T-helper 2 cell (primary cell): ENCODE measurements at places on chromosomes 7 and 10.

DNA sequence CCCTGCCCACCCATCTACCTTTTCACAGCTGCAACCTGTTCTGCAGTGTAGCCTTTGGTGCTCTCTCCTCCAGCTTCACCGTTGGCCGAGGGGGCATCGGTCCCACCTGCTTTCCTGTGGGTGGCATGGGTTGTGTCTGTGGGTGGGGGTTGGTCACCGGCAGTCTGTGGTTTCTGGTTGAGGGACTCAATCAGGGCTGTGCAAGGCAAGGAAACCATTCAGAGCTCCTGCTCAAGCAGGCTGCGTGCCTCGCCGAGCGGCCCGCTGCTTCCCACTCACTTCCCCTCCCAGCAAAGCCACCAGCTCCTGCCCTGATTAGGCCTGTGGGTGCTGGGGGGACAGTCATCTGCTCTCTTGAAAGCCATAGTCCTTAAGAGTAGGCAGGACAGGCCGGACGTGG lies 9.8 kb downstream of the DNAJB12 start:
- no peak for DNase-seq

- DNase-seq: no peak
These were observed 457.4 kb downstream of the MDFIC start for GRCh38 chr7:115379321-115379720.

GRCh38 chr10:13118784-13119410 lies 18.9 kb downstream of the OPTN start:
- no peak for DNase-seq

DNA sequence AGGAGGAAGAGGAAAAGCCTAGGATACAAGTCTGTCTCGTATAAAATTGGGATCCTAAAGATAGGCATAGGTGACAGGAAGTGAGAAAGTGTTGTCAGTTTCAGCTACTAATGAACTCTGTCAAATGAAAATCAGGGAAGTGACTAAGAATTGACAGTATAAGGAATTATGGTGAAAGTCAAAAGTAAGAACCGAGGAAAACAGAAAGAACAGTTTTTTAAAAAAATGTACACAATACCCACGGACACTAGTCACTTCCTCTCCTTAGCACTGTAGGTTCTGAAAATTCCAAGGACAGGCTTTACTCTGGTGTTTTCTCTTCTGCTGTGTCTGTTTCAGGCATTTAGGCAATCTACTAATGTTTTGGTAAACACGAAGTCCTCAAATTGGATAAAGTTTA lies 42.3 kb downstream of the ATAD1 start:
- no peak for DNase-seq

DNA sequence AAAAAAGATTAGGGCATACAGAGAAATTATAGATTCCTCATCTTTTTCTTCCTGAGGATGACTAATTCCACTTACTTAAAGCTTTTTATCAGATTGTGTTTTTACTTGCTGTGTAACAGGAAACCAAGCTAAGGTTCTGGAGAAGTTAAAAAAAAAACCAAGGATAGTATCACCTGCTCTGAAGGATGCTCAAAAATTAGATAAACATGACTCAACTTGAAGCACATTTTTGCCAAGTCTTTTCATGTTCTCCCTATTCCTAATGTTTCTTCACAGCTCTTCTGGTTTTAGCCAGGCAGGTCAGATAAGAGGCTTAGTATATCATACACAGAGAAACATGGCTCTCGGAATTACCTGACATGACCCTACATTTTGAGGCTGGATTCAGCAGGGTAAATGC lies 90.3 kb downstream of the CPEB3 start:
- no peak for DNase-seq

DNA sequence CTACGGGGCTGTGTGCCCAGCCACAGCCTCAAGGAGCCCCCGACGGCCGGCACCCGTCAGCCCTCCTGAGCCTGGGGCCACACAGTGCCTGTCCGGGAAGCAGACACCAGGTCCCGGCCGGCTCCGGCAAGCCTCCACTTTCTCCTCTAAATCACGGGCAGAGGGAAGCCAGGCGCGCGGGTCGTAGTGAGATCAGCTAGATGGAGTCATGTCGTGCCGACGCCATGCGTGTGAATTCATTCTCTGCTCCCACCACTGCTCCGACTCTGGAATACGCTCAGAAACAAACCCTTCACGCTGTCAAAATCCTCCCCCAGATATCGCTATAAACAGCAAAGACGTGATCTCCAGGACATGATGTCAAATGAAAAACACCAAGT lies 93.7 kb upstream of the DNAAF5 start:
- no peak for DNase-seq

DNA sequence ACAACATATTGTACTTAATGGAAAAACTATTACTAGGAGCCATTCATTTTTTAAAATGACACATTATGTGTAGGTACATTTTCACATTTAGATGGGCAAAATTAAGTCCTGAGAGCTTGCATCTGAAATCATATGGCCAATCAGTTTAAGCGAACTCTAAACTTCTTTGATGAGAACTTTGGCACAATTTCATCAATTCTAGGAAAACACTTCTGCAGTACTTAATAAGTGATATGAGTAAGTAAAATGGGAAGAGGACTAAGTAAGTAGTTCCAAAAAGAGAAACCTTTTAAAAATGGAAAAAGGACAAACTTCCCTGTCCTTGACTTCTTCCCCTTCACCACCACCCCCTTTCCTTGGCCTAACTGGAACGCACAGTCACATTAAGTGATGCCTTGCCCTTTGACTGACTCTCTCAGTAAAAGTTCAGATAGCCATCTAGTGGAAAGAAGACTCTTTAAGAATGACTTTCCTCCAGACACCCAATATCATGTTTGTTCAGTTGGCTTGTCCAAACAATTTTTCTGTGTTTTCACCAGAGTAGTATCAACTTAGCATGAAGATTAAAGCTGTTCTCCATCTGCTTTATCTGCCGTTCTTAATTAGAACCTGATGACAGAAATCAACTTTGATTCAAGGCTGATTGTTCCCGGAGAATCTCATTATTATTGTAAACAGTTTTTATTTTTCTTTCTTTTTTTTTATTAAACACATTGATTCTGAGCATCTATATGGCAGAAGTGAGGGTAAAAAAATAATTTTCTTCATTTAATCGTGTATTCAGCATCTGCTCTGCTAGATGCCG lies 45.1 kb downstream of the CNNM2 start:
- no peak for DNase-seq

GRCh38 chr10:1270906-1271305 lies 214.7 kb downstream of the WDR37 start:
- DNase-seq: no peak

- no peak for DNase-seq
These were observed 73.0 kb downstream of the TCF7L2 start for GRCh38 chr10:113023017-113023416.

- DNase-seq: no peak
These were observed 237.3 kb downstream of the NSUN6 start for GRCh38 chr10:18414061-18414460.

DNA sequence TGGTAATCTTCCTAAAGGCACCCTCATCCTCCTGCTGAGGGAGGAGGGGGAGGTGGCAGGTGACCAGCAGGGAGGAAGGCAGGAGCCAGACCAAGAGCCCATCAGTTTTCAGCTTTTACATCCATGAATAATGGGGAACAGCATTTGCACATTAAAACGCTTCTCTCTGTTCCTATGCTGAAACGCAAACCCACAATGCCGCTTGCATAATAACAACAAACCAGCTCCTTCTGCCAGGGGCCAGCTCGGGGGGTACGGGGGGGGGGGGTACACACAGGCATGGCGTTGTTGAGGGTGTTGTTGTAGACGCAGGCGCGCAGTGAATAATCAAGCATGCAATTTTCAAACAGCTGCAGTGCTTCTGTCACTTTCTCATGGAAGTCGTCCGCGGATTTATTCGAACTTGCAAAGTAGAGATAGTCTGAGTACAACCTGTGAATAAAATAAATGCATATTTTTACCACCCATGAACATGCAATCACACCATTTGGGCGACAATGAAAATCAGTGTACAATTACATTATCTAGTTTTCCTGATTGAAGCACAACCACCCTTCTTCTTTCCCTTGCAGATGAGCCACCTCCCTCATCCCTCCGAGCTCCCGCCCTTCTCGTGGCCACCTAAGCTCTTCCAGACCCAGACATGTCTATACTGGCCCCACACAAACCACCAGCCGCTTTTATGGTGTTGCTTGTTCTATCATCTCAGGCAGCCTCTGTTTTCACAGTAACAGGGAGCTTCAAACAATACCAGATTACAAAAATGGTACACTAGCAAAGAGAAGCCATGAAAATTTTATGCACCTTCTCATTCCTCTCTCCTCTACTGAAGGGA lies 72.2 kb downstream of the CHST15 start:
- no peak for DNase-seq

DNA sequence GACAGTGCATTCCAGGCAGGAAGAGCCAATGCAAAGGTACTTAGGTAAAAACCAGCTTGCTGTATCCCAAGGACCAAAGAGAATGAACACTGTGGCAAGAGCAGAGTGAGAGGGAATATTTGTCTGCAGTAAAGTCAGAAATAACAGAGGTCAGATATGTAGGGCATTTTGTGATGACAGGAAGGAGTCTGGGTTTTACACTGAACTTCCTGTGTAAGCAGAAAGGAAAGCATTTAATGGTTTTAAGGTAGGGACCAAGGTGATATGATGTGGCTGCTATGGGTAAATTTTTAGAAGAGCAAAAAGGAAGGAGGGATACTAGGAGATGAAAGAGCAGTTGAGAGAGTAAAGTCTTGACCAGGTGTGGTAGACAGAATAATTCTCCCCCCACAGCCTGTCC lies 10.1 kb downstream of the ABCB1 start:
- peak; percentile 43 for DNase-seq

- no peak for DNase-seq
These were observed 180.0 kb downstream of the PHF14 start for GRCh38 chr7:11153694-11154093.

GRCh38 chr10:121310151-121310711 lies 288.0 kb downstream of the FGFR2 start:
- no peak for DNase-seq

DNA sequence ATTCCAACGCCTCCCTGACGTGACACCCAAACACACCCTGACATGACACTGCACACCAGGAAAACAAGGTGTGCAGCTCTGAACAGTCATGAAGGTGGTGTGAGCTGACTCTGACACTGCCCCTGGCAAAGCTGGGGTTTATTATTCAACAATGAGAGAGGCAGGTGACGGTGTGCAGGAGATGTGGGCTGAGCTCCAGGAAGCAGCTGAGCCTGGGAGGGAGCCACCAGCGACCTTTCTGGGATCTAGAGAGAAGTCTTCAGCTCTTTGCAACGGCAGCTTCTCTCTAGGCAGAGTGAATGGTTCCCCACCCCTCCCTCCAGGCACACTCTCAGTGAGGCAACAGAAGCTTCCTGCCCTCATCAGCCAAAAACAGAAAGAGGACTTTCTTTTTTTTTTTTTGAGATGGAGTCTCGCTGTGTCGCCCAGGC lies 65.6 kb downstream of the SH3PXD2A start:
- no peak for DNase-seq

DNA sequence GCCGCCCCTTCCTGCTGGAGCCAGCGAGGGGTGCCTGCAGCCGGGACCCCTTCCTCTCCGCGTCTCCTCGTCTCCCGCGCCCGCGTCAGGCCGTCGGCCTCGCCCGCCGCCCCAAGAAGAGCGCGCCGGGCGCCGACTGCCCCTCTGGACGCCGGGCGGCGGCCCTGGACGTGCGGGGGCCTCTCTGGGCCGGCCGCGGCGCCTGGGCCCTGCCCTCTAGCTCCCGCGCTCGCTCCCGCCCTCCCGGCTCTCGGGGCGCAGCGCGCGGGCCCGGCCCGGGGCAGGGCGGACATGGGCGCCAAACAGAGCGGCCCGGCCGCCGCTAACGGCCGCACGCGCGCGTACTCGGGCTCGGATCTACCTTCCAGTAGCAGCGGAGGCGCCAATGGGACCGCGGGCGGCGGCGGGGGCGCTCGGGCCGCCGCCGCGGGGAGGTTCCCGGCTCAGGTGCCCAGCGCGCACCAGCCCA lies 704 bp downstream of the ZNRF2 start:
- no peak for DNase-seq

GRCh38 chr7:47758546-47758945 lies 176.6 kb upstream of the TNS3 start:
- no peak for DNase-seq

- no peak for DNase-seq
These were observed 47.8 kb upstream of the CALCR start for GRCh38 chr7:93622036-93623033.

DNA sequence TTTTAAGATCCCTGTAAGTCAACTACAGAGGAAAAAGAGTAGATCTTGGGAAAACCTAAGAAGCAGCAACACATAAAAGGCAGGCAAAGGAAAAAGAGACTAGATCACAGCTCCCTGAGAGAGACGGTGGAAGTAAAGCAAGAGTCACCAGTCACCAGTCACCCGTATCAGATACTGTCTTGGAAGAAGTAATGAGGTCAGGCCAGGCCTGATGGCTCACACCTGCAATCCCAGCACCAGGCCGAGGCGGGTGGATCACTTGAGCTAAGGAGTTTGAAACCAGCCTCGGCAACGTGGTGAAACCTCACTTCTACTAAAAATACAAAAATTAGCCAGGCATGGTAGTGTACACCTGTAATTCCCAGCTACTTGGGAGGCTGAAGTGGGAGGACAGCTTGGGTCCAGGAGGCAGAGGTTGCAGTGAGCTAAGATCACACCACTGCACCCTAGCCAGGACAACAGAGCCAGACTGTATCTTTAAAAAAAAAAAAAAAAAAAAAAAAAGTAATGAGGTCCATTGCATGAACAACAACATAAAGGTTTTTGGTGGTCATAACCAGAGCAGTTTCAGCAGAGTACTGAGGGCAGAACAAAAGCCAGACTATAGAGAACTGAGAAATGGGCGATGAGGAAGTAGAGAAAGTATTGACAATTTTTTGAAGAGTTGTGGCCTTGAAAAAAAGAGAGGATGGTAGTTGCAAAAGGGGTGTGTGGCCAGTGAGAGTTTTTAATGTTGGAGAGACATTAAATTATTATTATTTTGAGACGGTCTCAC lies 16.9 kb downstream of the ZNF713 start:
- no peak for DNase-seq

DNA sequence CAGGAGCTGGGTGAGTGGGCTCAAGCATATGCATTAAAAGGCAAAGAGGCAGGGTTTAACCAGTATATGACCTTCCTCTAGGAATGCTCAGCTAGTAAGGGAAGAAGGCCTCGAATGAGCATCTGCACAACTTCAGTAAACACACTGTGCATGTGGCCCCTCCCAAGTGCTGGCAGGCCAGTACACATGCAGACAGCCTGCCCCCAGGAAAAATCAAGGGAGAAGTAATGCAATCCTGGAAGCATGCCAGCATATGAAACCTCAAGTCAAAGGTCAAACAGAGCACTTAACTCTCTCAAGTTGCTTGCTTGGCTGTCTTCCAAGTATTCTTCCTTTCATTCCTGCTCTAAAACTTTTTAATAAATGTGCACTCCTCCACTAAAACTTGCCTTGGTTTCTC lies 208.4 kb downstream of the ACTR3B start:
- no peak for DNase-seq

GRCh38 chr7:36570528-36571189 lies 153.6 kb downstream of the AOAH start:
- DNase-seq: no peak

GRCh38 chr7:157480371-157481050 lies 143.7 kb downstream of the DNAJB6 start:
- no peak for DNase-seq

DNA sequence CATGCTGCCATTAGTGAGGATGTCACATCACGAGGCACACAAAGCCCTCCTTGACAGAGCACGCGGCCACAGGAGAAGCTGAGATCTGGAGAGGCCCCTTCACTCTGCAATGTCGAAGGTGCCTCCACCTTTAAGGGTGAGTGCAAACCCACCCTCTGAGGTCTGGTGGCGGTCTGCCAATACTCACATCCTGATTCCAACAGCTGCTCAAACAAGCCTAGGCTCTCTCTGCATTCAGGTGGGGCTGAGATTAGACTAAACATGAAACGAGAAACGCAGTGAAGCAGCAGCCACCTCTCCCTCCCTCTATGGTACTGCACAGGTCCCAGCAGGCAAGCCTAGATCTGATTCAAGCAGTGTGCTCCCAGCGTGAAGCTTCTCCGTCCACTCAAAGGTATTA lies 151.8 kb downstream of the TCERG1L start:
- DNase-seq: no peak
